ENCODE measurements at places on chromosomes 7 and 10.

DNA sequence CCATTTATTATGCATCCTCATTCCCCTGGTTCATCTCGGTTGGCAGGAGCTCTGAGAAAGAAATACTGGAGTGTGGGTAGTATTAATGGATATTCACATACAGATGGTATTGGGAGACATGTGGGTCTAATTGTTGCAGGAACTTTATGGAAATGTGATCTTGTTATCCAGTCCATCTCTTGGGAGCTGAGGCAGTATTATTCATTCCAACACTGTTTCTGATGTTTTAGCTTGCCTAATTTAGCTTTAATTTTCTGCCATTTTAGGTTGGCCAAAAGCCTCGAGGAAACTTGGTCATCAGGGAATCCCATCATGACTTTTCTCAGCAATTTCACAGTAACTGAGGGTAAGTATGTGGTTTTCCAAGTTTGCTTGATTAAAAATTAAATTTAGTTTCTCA lies 125.7 kb downstream of the ABCA13 start:
- DNase-seq = no peak

- no peak for DNase-seq
Measured at GRCh38 chr7:104862719-104863118, 151.3 kb upstream of the KMT2E start.

GRCh38 chr10:14185316-14186045 lies 145.2 kb downstream of the FRMD4A start:
- peak; percentile 99 for DNase-seq

DNA sequence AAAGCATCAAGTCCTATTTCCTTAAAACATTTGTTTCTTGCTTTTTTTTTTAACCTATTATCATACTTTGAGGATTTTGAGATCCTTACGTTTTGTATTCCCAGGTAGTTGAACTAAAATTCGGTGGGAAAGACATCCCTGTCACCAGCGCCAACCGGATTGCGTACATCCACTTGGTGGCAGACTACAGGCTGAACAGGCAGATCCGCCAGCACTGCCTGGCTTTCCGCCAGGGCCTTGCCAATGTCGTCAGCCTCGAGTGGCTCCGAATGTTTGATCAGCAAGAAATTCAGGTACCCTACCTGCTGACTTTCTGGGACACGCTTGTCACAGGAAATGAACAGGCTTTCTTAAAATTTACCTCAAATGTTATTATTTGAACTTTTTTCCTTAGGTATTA lies 83.0 kb upstream of the DNAJB6 start:
- DNase-seq = no peak
